ENCODE measurements at places on chromosomes 2 and 18.

DNA sequence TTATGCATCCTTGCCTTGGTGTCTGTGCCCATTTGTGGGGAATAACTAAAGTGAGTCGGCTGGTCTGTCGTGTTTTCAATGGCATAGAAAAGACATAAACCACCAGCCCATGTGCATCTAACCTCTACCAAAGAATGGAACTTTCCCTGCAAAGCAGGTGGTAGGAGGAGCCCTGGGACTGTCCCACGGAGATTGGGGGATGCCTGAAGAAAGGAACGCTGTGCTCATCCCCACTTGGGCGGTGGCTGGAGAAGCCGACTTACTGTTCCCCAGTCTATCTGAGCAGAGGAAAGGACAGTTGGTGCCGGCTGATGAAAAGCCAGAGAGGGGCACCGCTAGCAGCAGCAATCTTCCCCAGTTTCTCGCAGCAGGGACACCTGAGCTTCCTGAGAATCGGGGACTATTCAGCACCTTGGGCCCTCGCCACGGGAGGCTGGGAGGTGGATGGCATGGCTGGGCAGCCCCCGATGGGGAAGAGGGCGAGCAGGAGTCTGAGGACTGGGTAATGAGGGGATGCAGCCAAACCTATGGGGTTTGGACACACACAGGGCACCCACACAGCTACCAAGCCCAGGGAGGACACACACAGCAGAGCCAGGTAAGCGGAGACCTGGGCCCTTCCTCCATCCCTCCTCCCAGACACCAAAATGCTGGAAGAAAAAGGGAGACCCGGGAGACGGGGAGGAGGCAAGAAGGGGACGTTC lies 53.7 kb upstream of the AGAP1 start:
- DNase-seq, result no peak

GRCh38 chr2:45018023-45018422 lies 8.8 kb upstream of the SIX2 start:
- no peak for DNase-seq

- no peak for DNase-seq
Observed at GRCh38 chr2:73031725-73032701, 39.5 kb downstream of the SFXN5 start.

GRCh38 chr2:134815741-134816140 lies 22.7 kb upstream of the ACMSD start:
- DNase-seq, result no peak

Data from activated effector memory CD4-positive, alpha-beta T cell treated with Interleukin-2 at 50 U/mL for 16 hours (primary cell).